Fibroblast of skin of right quadriceps (primary cell): ENCODE measurements at places on chromosomes 12 and 14.
A peak's percentile ranks its signal among the peaks of the same experiment; 100 is the strongest.

GRCh38 chr12:110948041-110948440 is 27.7 kb upstream of the MYL2 start:
- no peak for DNase-seq

GRCh38 chr12:41225179-41225578 is 37.1 kb downstream of the PDZRN4 start:
- DNase-seq, result no peak

- no peak for DNase-seq
These were observed 52.2 kb downstream of the FAR2 start for GRCh38 chr12:29201296-29201695.

- DNase-seq, result peak; percentile 95
These were observed 119.7 kb downstream of the FBXL14 start for GRCh38 chr12:1474574-1475153.

GRCh38 chr12:80195074-80195726 is 95.9 kb downstream of the OTOGL start:
- DNase-seq, result peak; percentile 68

- DNase-seq, result no peak
These were observed 95.4 kb upstream of the SLCO1C1 start for GRCh38 chr12:20599757-20600156.

GRCh38 chr12:53596920-53597363 is 29.2 kb downstream of the ATF7 start:
- DNase-seq, result peak; percentile 47

- DNase-seq, result no peak
These were observed 176.1 kb downstream of the ADGRD1 start for GRCh38 chr12:131129839-131130238.

DNA sequence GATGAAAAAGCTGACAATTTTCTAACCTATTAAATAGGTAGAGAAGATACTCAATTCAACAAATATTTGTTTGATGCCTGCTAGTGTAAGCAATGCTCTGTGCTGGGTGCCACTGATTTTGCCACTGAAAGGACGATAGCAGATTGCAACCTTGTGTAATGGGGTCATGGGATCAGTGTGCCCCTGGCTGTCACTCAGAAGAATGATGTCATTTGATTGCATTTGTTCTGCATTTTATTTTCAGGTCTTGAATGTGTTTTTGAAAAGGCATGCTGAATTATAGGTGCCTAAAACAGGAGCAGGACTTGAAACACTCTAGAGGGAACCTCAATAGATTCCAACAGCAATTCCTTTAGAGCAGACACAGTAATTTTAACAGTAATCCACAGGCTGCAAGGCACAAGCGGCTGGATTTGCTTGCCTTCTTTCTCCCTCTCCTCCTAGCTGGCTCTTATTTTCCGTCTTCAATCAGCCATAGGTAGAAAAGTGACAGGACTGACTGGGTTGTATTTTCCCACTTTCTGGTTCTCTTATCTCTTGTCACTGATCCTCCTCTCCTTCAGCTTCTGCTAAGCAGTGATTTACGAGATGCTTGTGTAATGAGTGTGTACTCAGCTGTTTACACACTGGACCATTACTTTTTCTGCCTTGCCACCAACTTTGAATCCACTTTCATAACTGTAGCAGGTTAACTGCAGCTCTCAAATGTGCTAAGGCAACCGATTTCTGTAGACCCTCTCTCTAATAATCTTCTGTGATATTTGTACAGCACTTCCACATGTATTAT is 4.1 kb downstream of the PLXNC1 start:
- DNase-seq, result no peak

- DNase-seq, result peak; percentile 93
These were observed 169.8 kb downstream of the OTOGL start for GRCh38 chr12:80268924-80269749.

GRCh38 chr12:69238589-69239351 is 599 bp upstream of the CPSF6 start:
- DNase-seq, result no peak

GRCh38 chr14:23252420-23253333 is 14.9 kb downstream of the RNF212B start:
- DNase-seq, result no peak

GRCh38 chr12:8914716-8915526 is 612 bp downstream of the PHC1 start:
- DNase-seq, result peak; percentile 32

GRCh38 chr12:123022846-123023245 is 42.4 kb downstream of the ARL6IP4 start:
- DNase-seq, result no peak

DNA sequence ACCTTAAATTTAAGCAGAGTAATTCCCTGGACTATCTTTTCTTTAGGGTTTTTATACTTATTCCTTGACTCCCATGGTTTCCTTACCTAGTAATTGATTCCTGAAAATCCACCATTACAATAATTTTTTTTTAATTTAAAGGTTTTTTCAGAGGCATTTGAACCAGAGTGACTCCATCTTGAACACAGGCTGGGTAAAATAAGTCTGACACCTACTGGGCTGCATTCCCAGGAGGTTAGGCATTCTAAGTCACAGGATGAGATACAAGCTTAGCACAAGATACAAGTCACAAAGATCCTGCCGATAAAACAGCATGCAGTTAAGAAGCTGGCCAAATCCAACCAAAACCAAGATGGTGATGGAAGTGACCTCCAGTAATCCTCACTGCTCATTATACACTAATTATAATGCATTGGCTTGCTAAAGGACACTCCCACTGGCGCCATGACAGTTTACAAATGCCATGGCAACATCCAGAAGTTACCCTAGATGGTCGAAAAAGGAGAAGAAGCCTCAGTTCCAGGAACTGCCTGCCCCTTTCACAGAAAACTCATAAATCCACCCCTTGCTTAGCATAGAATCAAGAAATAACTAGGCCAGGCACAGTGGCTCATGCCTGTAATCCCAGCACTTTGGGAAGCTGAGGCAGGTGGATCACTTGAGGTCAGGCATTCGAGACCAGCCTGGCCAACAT is 53.6 kb downstream of the SLC25A21 start:
- no peak for DNase-seq

DNA sequence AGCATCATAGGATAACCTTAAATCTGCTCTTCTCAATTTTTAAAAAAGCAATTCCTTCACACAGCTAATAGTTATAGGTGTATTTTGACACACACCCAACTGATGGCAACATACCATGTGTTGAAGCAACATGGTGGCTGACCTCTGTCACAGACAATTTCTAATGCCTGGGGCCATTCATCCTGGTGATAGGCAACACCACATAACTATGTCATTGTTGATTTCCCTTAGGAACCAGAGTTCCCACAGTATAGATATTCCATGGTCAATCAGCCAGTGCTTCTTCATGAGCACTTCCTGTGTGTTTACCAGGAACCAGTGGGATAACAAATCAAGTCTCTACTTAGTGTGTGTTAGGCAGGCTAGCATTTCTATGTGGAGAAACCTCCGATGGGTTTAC is 88.3 kb downstream of the FIGNL2 start:
- no peak for DNase-seq

GRCh38 chr14:101124815-101125214 is 221.3 kb upstream of the RTL1 start:
- no peak for DNase-seq

- DNase-seq, result no peak
These were observed 87.7 kb downstream of the SAMD4A start for GRCh38 chr14:54654605-54655004.

DNA sequence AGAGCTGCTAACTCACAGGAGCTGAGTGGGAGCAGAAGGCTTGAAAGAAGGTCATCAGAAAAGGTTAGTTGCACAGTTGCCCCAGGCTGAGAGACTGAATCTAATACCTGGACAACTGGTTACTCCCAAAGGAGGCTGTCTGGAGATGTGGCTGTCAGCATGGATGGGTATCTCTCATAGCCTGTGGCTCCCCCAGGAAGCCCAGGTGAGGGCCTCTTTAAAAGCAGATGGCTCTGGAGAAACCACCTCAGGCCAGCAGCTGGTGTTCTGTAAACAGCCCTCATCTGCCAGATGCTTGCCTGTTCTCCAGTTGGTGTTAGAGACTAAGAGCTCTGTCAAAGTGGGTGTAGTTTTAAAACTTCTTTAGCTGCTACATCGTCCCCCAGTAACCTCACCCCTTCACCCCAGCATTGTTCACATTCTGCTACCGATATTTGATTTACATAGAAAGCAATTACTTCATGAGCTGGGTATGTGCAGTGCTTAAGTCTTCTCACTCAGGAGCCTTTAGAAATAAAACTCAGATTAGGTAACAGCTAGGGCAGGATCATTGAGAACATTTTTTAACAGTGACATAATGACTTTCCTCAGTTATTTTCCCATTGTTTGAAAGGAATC is 25.8 kb downstream of the DACT1 start:
- DNase-seq, result peak; percentile 91

GRCh38 chr12:130014485-130014807 is 110.6 kb upstream of the TMEM132D start:
- DNase-seq, result no peak

DNA sequence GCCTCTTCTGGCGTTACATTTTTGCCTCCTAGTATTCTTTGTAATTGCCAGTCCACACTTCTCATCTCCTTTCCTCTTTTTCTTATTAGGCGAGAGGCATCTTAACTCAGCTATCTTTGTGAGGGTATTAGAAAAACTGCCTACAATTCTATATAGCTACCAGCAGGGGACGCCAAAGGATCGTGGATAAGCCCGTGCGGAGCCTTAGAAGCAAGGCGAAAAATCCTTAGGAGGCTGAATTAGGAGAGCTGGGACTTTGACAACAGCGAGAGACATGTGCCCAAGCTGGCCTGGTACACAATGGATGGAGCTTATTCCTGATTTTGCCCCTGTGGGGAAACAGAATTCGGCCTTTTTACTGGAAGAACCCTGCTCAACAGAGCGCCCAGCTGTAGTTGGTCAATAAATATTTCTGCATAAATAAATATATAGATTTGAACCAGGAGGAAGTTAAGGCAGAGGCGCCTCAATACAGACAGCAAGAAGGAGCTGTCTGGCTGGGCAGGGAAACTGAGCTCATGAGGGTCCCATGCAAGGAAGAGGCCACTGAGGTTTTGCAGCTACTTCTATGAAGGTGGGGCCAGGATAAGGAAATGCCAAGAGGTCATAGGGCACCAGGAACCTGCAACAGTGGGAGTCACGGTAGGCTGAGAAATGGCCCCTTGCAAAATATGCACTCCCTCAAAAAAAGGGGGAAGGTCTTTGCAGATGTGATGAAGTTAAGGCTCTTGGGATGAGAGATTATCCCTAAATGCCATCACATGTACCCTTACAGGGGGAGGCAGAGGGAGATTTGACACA is 14.6 kb upstream of the RBM19 start:
- DNase-seq, result peak; percentile 61

- no peak for DNase-seq
These were observed 42.1 kb downstream of the DAO start for GRCh38 chr12:108921946-108922345.

GRCh38 chr12:11810206-11810545 is 160.7 kb downstream of the ETV6 start:
- no peak for DNase-seq

GRCh38 chr12:111438481-111438880 is 32.8 kb downstream of the SH2B3 start:
- peak; percentile 49 for DNase-seq

DNA sequence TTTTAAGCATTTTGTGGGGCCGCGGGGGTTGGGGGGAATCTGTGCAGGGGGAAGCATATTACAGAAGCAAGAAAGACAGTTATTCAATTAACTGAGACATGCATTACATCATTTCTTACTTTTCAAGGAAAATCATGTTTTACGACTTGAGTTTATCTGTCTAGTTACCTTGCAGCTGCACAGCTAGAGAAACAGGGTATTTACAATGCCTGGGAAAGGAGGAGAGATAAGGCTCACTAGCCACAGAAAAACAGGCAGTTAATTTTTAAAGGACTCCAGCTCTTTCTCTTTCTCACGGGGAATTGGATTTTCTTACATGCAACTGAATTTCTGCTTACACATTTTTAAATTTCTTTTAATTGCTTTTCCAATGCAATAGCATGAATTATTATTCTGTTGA is 22.2 kb downstream of the FCF1 start:
- DNase-seq, result no peak

DNA sequence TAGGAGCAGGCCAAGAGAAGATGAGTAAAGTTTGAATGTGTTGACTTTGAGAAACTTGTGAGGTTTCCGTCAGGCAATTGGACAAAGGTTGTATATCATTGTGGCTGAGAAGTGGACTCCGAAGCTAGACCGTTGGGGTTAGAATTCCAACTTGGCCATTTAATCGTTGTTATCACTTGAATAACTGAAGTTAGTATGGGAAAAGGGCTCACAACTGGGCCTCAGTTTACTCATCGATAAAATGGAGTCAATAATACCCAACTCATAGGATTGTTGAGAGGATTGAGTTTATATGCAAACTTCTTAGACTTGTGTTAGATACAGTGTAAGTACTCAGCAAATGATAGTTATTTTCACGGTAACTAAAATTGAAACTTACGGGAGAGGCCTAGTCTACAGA is 846 bp downstream of the SLIRP start:
- no peak for DNase-seq

DNA sequence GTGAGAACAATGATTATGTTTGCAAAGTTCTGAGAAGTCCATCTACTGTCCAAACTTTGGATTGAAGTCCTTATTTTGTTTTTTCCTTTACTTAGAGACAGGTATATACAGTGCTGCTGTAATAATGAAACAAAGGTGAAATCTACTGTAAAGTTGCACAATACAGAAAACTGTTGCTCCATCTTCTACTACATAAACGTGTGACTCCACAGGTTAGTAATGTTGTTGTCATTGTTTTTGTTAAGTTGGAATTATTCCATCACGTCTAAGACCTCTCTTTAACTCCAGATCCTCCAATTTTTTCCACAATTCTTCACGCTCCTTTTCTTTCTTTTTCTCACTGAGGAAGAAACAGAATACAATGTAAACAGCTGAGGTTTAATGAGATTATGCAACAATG is 57.0 kb upstream of the GPHB5 start:
- peak; percentile 9 for DNase-seq

GRCh38 chr12:94267921-94268471 is 119.6 kb downstream of the PLXNC1 start:
- DNase-seq, result peak; percentile 51

GRCh38 chr12:124898923-124899294 is 15.5 kb downstream of the UBC start:
- DNase-seq, result no peak
